ENCODE measurements at places on chromosomes 4 and X.

- no peak for DNase-seq
Measured at GRCh38 chr4:23353200-23353599, 536.6 kb downstream of the PPARGC1A start.

DNA sequence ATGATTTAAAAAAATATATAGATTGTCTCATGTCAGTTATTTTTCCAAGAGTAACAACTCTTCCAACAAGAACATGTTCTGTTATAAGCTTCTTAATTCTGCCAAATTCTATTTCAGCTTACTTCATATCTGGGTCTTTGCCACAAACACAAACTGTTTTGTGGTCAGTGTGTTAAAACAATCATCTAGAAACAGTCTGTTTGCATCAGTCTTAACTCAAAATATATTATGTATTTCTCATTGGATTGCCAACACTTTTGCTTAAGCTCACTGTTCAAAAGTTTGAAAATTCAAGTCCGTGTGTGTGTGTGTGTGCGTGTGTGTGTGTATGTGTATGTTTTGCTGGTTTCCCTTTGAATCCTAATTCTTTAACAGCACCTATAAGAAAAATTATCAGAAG is 752.3 kb upstream of the NDST4 start:
- no peak for DNase-seq

DNA sequence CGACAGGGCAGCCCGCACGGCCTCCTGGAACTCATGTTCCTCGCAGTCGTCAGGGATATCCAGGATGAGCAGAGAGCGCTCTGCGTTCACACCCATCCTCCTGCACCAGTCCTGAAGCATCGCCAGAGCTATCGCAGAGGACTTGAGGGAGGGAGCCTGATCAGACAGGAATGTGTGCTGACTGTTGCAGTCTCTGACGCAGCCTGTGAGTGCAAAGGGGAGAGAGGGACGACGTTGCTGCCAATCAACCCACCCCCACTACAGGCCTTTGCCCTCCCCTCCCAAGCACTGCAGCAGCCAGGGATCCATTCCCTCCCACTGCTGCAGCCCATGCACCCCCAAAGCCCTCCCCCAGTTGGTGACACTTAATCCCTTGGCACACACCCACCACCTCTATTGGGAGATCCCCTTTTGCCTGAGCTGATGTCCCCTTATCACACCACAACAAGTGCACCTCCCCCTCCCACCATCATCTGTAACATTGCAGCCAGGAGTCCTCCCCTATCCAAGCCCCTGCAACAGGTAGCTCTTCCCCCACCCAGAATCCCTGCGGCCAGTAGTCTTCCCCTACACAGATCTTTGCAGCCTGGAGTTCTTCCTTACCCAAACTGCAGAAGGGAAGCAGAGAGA is 897 bp downstream of the PNMA6F start:
- no peak for DNase-seq

GRCh38 chr4:38290366-38290765 is 330.2 kb downstream of the PTTG2 start:
- no peak for DNase-seq

Measured in AG04449 (cell line).